ENCODE measurements at places on chromosomes 6 and 20.
A peak's percentile ranks its signal among the peaks of the same experiment; 100 is the strongest.

GRCh38 chr6:72748759-72749158 is 126.9 kb downstream of the KCNQ5 start:
- DNase-seq = no peak

DNA sequence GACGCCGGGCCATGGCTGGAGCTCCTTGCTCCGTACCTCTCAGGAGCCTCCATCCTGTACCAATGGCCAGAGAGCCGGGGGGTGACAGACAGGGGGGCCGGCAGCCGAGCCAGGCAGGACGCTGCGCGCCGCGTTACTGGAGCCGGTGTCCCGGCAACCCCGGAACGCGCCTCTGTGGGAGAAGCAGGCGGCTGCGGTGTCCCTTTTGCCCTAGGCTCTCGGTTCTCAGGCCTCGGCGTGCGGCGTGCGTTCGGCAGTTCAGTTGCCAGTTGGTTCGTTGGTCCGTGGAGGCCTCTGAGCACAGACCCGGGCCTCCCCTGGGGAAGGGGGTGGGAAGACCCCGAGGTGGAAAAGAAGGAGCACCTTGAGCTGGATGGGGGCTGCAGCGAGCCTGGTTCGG is at the start of gene SPATS1:
Gene SPATS1, plus strand, starts transcription at position 162 of the 400 bp plus-strand sequence. CDS start 446 bp downstream, outside the sequence.
- no peak for DNase-seq

GRCh38 chr6:134882426-134883038 is 67.4 kb downstream of the ALDH8A1 start:
- peak; percentile 46 for DNase-seq

GRCh38 chr6:43739642-43740091 is 30.3 kb upstream of the VEGFA start:
- DNase-seq = no peak

- DNase-seq = no peak
Observed at GRCh38 chr6:108592371-108593337, 31.9 kb downstream of the FOXO3 start.

DNA sequence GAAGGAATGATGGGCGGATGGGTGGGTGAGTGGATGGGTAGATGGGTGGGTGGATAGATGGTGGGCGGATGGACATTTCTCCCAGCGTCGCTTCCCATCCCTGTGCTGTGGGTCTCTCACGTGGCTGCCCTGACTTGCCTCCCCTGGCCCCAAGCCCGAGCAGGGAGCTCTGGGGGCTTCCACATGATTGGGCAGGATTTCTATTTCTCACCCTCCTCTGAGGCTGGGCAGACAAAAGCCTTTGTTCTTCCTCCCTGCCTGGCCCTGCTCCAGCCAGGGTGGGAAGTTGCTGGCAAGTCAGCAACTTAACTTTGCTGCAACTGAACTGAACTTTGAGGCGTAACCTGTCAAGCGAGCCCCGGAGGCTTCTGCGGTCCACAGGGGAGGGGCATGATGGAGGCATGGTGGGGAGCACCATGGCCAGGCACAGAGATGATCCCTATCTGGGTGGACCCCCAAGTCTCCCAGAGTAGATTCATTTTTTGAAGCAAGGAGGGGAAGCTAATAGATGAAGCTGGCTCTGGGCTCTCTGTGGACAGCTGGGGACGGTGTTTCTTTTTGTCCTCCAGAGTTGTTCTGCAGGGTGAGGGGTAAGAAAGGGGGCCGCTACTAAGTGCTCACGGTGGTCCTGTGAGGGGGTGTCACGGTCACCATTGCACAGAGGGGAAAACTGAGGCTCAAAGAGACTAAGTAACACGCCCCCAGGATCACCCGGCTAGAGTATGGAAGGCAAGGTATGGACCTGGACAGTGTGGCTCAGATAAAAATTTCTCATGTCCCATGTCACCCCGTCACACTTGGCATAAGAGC is 140.1 kb downstream of the CEBPB start:
- peak; percentile 52 for DNase-seq

DNA sequence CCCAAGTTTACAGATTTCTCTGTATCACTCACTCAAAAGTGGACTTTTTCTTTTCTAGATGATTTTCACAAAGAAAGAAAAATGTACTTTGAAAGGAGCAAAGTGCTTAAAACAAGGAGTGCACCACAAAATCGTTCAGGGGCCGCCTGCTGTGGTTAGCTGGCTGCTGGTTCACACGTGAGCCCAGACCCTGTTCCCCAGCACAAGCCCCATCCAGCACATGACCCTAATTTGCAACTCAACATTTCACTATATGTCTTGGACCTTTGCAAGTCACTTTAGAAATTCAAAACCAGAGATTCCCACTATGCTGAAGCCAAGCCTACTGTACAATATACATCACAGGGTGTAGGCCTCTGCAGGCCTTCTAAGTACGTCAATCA is 95.5 kb upstream of the NHSL1 start:
- no peak for DNase-seq

DNA sequence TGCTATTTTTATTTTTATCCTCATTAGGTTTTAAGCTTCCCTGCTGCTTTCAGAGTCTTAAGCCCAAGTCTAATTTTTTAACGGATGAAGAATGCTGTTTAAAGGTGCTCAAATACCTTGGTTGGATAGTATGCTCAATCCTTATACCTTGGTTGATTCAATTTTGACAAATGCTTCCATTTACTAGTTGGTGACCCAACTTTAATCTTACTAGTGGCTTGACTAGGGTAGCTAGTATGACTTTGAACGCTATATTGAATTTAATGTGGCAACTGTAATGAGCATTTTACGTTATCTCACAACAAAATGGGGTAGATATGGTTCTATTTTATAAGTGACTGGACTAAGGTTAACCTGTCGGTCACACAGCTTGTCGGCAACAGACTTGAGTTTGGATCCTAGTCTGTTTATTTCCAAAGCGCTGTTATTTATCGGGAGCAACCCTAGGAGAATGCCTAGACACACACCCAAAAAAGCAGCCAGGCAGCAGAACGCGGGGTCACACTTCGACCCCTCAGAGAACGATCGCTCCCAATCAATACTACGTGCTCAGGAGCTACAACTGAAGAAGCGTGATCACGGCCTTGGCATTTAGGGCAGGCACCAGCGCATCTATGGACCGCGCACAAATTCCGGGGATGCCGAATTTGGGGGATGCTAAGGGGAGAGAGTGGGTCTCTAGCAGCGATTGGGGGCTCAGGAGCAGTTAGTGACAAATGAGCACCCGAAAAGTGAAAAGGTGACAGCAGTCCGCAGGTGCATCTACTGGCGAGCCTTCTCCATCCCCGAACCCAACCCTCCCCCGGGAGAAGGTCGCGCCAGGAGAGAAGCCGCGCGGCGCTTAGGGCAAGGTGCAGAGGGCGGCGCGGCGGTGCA is 586 bp upstream of the ALDH5A1 start:
- DNase-seq = no peak

DNA sequence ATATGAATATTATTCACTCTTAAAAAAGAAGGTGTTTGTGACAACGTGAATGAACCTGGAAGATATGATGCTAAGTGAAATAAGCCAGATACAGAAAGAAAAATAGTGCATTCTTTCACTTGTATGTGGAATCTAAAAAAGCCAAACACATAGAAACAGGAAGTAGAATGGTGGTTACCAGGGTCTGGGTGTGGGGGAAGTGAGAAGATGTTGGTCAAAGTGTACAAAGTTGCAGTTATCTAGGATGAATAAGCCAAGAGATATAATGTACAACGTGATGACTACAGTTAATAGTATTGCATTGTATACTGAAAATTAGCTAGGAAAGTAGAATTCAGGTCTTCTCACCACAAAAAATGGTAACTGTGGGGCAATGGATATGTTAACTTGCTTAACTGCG is 151.1 kb upstream of the HCRTR2 start:
- DNase-seq = no peak

GRCh38 chr20:6265204-6265904 is 142.5 kb upstream of the FERMT1 start:
- peak; percentile 37 for DNase-seq

DNA sequence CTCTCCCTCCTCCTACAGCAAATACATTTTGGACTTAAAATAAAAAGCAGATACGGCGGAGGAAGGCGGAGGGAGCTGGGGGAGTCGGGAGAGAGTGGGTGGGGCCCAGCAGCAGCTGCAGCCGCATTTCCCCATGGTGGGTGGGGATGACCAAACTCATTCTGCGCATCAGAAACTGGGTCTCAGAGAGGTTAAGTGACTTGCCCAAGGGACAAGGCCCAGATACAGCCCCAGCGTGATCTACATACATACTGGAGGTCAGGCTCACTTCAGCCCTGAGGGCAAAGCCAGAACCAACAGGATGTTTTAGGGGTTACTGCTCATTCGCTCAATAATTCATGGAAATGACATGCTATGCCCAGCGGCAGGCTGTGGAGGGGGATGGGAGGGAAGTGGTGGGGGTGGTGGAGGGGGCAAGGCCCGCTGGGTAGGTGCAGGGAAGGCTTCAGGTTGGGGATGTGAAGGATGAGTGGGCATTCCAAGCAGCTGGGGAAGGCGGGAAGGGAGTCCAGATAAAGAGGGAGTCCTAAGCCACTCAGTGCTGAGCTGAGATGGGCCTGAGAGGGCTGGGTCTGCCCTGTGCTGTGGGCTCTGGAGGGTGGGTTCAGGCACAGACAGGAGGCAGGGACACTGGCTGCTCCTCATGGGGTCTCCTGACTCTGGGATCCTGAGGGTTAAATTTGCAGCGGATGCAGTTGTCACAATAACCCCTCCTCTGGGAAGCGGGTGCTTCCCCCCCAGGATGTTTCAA is 31.0 kb downstream of the DLGAP4 start:
- no peak for DNase-seq

- DNase-seq = no peak
Observed at GRCh38 chr20:44083220-44083933, 103.6 kb downstream of the JPH2 start.

GRCh38 chr20:21719592-21720214 is 14.2 kb downstream of the PAX1 start:
- DNase-seq = peak; percentile 42

- no peak for DNase-seq
Observed at GRCh38 chr6:23031986-23032385, 462.6 kb downstream of the HDGFL1 start.

- no peak for DNase-seq
Observed at GRCh38 chr20:2771631-2772080, 28.8 kb downstream of the CPXM1 start.

All from right lung (tissue), 10 donors.